ENCODE measurements at places on chromosomes 2 and 18.

DNA sequence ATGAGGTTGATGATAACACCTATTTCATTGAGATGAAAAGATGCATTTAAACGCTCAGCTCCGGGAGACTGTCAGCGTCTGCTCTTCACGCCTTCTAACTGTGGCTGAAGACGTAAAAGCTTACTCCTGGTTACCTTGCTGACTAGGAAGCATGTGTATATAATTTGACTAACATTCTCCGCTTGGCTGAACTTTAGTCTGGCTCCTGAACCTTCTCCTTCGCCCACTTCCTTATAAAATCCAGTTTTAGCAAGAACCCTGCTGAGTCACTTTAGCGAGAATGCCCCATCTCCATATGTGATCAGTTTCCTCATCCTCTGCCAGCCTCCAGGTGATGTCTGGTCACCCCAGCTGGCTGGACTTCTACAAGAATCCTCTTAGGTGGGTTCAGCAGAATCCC is 12.7 kb upstream of the CREG2 start:
- DNase-seq: no peak

DNA sequence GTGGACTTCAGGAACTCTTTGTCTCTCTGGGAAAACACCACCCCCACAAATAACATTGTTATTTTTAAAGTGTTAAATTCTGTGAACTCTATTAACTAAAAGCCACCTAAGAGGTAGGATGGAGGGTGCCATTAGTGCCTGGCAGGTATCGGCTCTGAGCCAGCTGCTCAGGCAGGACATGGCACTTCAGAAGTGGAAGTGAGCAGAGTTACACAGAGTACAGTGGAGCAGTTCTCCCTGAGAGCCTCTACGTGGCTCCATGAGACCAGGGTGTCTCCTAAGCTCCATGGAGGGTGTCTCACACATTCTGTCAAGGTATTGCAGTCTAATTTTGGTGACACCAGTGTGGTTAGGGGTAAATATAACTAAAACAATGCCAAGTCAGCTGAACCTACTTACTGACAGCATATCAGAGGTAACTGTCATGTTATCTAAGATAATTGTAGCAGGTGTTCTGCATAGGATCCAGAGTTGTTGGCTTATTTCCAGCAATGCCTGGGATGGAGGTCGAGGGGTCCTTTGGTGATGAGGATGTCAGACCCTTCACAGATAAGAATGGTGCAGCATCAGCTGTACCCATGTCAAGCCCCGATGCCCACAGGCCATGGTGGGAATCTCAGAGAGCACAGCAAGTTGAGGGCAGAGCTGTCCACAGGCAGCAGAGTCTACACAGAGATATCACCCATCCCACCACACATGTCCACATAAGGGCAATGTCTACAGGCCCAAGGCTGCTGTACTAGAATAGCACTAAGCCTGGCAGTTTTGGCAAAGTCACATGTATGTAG is 8.6 kb upstream of the MALL start:
- no peak for DNase-seq

- no peak for DNase-seq
These were observed 151.1 kb upstream of the UBE2E3 start for GRCh38 chr2:180829261-180829660.

DNA sequence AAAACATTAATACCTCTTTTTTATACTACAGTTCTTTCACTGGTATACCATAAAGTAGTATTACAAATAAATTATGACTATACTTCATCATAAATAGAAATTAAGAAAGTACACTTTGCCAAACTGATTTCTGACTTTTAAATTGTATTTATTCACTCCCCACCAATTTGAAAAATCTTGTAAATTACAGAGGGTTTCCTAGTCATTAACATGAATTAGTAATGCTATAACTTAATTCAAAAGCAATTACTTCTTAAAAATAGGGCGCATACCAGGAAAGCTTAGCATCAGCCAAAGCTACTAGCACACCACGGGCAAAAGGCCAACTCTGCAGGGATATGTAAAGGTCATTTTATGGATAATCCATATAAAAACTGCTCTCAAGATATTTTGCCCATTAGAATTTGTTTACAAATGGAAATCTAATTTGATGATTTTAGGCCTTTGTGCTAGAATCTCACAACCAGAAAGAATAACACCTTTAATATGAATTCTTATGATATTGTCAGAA is 142.3 kb downstream of the PIGN start:
- no peak for DNase-seq

GRCh38 chr2:205685314-205686055 is 3.2 kb downstream of the NRP2 start:
- DNase-seq: peak; percentile 54

GRCh38 chr2:149160701-149161217 is 122.3 kb downstream of the LYPD6B start:
- DNase-seq: no peak

- no peak for DNase-seq
These were observed 41.3 kb downstream of the BCL11A start for GRCh38 chr2:60512062-60512622.

- DNase-seq: peak; percentile 20
These were observed 1.5 kb downstream of the TET3 start for GRCh38 chr2:73986085-73986681.

DNA sequence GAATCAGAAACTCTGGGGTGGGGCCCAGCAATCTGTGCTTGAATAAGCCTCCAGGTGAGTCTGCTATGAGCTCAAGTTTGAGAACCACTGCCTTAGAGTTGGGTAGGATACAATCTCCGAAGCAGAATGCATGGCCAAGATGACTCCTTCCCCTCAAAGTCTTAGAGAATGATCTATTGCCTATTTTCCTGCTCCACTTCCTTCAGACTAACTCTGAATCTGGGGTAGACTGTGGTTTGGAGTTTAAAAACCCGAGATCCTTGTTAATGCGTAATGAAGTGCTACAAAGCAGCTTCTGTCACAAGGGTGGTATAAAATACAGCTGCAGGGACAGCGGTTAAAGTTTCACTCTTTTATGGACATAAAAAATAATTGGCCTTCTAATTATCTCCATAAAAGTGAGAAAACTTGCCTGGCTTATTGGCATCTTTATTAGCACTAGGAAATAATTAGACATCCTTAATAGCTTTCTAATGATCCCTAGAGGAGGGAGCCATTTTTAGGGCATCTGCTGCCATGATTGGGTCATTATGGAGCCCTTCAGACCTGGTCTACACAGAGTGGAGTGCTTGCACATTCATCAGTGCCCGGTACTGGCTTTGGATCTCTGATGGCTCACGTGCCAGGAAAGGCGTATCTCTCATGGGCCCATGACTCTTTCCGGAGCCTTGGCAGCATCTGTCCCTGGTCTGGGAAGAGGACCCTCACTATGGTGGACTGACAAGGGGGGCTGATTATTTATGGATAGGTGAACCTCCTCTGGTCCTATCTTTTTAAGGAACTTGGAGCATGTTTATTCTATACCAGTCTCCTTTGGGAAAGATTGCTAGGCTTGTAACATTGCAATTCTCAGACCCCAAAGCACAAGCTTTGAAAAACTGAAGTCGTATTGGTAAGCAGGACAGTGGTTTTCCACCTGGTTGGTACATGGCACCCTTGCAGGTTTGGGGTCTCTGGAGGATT is 28.2 kb downstream of the SIX2 start:
- DNase-seq: no peak

DNA sequence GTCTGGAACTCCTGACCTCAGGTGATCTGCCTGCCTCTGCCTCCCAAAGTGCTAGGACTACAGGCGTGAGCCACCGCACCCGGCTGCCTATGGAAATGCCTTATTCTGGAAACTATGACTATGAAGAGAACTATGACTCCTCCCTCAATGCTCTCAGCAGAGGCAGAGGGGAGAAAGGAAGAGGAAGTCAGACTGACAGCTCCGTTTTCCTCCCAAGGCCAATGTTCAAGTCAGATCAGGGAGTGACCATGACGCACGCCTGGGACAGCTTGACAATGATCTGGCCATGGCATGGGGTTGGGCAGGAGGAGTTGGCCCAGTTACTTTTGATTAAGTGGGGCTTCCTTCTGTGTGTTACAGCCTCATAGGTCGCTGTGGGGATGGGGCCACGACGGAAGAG is 44.3 kb upstream of the MRPL33 start:
- no peak for DNase-seq

GRCh38 chr2:240351826-240352426 is 83.5 kb upstream of the GPC1 start:
- DNase-seq: no peak

GRCh38 chr2:158546412-158547144 is 89.8 kb downstream of the PKP4 start:
- DNase-seq: no peak

DNA sequence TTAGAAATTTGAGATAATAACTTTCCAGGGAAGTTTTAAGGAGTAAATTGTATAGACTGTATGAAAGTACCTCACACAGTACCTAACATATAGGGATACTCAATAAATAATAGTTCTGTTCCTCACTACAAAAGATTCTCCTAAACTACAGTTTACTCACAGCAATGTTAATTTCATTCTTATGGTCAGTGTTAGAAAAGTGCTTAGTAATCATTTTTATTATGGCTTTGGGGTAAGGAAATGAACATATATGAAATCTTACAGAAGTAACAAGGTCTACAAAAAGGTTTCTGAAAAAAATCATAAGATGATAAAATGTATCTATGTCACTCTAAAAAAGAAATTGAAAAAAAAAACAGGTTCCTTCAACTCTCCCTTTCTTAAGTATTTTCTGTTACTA is 67.2 kb downstream of the IKZF2 start:
- DNase-seq: no peak

DNA sequence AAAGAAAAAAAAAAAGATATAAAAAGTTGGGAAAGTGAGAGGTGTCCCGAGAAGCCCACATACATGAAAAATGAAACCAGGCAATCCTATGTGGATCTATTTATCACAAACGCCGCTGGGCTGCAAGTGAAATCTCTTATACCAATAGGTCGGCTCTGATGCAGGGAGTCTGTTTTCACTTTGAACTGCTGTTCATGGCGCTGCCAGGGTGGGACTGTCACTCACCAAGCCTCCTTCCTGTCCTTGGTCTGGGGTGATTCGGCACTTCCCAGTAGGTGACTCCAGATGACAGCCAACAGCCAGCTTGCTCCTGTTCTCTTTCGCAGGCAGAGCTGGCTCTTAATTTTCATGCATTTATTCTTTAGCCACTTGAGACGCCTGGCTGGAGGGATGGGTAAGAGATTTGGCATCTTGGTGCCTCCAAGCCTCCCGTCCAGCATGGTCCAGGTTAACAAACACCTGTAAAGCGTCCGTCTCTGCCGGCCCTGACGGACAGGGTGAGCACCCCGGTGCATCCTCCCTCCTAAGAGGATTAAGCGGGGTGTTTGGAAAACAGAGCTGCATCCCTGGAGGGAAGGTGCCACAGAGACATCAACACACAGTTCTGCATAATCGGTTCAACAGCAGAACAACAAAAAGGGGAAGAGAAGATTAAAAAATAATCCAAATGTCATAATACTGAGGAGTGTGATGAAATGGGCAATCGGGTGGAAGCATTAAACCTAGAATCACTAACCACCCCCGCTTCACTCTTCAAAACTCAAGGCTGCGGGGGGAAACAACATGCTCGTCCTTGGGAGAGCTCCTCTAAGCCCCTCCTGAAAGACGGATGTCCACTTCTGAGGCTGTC is 58.7 kb downstream of the STEAP3 start:
- DNase-seq: no peak

DNA sequence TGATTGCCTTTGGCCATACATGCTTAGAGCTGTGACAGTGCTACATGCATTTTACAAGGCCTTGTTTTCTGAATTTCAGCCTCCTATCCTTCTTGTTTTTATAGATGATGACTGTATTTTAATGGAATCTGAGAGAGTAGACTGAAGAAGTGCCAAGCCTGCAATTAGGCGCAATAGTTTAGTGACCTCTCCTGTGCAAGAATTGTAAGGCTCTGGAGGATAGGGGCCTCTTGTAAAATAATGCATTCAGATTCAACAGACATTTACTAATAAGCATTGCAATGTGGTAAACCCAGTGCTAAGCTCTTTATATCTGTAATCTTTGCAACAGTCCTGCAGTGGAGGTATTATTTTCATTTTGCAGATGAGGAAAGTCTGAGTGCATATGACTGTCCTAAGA is 105.5 kb downstream of the TDRD15 start:
- DNase-seq: no peak

GRCh38 chr2:222296311-222296741 is 2.5 kb downstream of the PAX3 start:
- no peak for DNase-seq

- DNase-seq: no peak
These were observed 8.9 kb downstream of the SULT1C2 start for GRCh38 chr2:108297436-108298141.

DNA sequence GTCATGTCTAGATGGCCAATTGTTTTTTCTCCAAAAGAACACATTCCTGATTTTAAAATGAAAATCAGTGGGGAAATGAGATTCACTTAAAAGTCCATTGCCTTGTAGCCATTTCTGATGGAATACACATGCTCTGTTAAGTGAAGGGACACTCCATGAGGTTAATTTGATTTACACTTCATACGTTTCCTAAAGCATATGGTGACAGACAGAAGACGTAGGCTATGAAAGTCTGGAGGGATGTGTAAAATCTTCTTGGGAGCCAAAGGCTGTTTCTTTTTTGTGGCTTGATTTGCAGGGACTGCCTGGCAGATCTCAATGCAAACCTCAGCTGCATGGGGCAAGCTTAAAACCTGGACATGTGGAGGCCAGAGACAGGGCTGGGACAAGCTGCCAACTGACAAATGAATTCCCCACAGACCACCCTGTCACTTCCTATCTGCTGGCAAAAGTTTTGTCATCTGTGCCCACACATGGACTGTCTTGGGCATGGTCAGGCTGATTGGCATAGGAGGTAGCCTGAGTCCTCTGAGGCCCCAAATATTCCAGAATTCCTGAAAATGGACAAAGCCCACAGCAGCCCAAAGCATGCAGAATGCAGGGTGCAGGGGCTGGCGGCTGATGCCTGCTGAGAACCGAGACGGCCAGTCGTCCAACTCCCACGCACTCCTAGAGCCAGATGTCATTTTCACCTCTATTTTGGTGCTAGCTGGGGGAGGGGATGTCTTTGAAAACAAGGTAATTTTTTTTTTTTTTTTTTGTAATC is 73.9 kb downstream of the SDC1 start:
- no peak for DNase-seq

GRCh38 chr2:143881246-143881645 is 638.7 kb downstream of the ZEB2 start:
- no peak for DNase-seq

DNA sequence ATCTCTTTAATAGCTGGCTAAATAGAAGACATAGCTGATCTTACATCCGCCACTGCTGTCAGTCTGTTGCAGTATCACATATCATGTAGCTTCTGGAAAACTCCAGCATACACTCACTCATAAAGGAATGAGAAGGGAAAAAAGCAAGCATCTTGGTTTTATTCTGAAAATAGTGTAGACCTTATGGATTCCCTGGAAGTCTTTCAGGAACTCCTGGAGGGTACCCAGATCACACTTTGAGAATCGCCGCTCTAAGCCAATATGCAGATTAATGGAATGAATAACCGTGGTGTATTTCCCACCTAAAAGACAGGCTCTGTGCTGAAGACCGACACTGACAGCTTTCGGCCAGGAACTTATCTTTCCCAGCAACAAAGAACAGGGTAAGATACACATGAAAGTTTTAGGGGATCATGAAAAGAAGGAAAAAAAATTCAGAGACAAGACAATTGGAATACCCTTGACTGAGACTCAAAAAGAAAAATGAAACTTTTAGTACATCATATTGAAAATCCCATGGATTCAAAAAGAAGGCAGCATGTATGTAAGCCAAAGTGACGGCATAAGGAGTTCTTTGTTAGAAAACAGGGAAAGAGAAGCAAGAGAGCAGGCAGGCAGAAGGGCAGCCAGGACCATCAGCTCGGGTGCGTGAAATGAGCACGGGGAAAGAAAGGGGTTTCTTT is 56.4 kb upstream of the SEC11C start:
- DNase-seq: no peak

- DNase-seq: peak; percentile 47
These were observed 269.2 kb downstream of the NYAP2 start for GRCh38 chr2:225668606-225669266.

All from uterus (tissue), 4 donors.